ENCODE measurements at places on chromosomes 2 and 18.

DNA sequence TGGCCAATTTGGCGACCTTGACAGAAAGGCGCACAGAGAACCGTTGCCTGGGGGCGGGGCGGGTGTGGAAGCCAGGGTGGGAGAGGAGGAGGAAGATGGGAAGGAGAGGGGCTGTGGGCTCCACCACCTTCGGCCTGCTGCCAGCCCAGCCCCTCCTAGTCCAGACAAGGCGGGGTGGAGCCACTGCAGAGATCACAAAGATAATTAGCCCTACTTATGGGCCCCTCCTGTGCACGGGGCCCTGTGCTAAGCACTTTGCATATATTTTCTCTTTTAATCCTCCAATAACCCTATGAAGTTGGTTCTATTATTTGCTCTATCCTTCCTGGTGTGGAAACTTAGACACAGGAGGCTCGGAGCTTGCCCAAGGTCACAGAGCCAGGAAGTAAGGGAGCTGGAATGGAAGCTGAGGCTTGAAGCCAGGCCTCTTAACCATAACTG lies 13.7 kb upstream of the ECEL1 start:
- DNase-seq, result no peak

DNA sequence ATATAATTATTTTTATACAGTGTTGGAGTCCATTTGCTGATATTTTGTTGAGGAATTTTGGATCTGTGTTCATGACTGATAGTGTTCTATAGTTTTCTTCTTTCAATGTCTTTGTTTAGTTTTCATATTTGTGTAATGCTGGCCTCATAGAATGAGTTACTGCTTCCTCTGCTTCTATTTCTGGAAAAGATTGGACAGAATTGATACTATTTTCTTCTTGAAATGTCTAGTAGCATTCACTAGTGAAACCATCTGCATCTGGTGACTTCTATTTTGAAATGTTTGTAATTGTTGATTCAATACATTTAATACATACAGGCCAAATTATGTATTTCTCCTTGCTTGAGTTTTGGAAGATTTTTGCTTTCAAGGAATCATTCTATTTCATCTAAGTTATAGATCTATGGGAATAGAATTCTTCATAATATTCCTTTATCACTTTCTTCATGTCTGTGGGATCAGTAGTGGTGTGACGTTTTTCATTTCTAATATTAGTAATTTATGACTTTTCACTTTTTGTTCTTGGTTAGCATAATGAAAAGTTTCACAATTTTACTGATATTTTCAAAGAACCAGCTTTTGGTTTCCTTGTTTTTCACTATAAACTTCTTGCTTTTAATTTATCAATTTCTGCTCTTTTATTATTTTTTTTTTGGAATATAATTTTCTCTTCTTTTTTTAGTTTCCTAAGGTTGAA lies 509.9 kb upstream of the VRK2 start:
- no peak for DNase-seq

DNA sequence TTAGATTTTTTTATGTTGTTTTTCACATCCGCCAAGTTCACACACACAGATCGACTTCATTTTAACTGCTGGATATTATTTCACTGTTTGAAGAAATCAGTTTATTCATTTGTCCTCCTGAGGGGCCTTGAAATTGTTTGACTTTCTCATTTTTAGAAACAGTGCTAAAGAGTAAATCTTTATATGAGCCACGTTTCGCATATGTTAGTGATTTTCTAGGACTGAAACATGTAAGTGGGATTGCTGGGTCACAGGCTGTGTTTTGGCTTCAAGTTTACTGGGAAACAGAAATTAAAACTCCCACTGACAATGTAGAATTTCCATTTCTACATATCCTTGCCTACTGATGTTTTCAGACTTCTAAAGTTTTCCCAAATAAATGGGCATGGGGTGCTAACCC lies 363.8 kb downstream of the NCKAP5 start:
- DNase-seq, result no peak

GRCh38 chr2:25590921-25591505 lies 82.4 kb downstream of the DTNB start:
- no peak for DNase-seq

- no peak for DNase-seq
These were observed 102.8 kb upstream of the CTDP1 start for GRCh38 chr18:79576686-79577351.

- no peak for DNase-seq
These were observed 47.9 kb downstream of the E2F6 start for GRCh38 chr2:11417946-11418585.

DNA sequence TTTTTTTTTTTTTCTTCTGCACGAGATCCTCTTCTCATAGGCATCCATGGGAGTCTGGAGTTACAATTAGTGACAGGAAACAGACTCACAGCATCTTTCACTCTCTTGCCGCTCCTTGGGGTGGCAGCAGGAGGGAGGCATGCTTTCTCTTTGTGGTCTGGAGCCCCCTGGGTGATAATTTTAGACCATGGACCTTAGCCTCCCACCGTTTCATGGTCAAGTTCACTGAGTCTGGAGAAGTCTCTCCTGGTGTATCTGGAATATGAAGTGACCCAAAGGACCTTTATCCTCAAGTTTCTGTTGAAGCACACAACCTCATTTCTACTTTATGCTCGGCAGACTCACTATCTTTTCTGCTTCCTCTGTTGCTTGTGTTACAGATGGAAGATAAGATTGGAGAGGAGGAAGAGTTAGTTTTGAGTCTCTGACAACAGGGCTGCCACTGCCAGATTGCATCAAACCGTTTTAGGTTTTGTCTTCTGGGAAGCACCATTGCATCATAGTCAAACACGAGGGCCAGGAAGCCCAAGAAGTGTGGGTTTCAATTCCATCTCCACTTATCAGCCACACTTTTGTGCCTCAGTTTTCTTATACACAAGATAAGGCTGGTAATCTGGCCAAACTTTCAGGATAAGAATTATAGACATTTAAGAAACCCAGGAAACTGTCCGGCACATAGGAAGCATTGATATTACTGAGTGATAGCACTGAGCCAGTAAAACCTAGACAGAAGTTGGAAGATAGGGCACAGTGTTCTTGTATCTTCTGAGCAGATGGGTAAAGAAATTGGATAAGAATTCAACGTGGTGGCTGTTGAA lies 62.3 kb downstream of the ADCYAP1 start:
- DNase-seq, result no peak

GRCh38 chr2:7633566-7634153 lies 716.4 kb downstream of the RNF144A start:
- no peak for DNase-seq

- no peak for DNase-seq
These were observed 246.9 kb downstream of the MTX2 start for GRCh38 chr2:176516051-176516602.

- DNase-seq, result no peak
These were observed 7.7 kb upstream of the SERPINE2 start for GRCh38 chr2:224046752-224047151.

GRCh38 chr2:181142514-181142913 lies 162.1 kb downstream of the UBE2E3 start:
- DNase-seq, result no peak

Measured in HCEC 1CT (cell line).